ENCODE measurements at places on chromosomes 3 and 15.

GRCh38 chr3:138493804-138494606 is 59.6 kb downstream of the ESYT3 start:
- DNase-seq, result no peak

GRCh38 chr15:42133356-42133755 is 23.1 kb downstream of the PLA2G4F start:
- DNase-seq, result no peak

DNA sequence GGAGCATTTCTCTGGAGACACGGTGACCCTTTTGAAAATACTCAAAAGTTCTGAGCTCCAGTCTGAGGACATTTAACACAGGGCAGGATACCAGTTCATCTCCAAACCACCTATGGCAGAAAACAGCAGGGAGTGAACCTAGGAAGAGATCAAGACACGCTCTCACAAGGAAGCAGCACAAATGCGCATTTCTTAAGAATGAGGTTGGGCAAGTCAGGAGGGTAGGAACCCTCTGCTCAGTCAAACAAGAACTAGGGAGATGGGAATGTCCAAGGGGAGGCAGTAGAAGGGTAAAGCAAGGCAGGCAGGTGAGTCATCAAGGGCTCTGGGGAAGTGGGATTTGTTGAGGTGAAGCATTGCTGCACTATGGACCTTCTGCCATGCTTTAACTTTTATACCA is 60.3 kb upstream of the PSMD6 start:
- DNase-seq, result no peak

GRCh38 chr3:172268425-172268824 is 179.8 kb downstream of the GHSR start:
- DNase-seq, result no peak

DNA sequence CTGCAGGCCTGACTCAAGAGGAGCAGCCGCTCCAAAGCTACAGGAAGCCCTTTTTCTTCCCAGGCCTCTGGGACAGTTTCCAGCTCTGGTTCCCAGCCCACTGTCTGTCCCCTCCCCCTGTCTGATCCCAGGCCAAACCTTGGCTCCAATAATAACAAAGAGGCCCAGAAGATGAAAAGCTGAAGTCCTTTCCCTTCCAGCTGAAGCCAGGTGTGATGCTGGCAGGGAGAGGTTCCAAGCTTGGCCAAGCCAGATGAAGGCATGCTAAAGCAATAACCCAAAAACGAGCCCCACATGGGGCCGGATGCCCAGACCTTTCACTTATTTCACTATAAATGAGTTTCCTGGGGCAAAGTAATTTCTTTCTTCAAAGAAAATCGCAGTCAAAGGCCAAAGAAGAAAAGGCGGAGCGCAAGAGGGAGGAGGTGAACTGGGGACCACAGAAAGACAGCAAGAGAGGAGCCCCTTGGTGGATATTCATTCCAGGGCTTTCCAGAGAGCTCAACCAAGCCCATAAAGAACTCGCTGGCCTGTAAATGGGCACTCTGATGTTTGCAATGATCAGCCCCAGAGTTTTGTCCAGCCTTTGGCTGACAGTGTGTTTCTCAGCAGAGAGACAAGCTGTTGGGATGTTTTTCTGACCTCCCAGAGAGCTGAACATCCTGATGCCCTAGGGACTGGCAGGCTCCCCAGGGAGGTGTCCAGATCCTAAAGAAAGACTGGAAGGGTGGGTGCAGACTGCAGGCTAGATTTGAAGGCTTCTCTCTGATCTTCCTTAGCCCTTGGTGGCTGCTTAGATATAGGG is 157.6 kb downstream of the UACA start:
- DNase-seq, result peak; percentile 22

DNA sequence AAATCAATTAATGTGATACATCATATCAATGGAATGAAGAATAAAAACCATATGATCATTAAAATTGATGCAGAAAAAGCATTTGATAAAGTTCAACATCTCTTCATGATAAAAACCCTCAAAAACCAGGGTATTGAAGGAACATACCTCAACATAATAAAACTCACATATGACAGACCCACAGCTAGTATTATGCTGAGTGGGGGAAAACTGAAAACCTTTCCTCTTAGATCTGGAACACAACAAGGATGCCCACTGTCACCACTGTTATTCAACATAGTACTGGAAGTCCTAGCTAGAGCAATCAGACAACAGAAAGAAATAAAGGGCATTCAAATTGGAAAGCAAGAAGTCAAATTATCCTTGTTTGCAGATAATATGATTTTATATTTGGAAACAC is 30.5 kb downstream of the CCK start:
- no peak for DNase-seq

- no peak for DNase-seq
Observed at GRCh38 chr15:76201536-76202255, 109.6 kb downstream of the ETFA start.

DNA sequence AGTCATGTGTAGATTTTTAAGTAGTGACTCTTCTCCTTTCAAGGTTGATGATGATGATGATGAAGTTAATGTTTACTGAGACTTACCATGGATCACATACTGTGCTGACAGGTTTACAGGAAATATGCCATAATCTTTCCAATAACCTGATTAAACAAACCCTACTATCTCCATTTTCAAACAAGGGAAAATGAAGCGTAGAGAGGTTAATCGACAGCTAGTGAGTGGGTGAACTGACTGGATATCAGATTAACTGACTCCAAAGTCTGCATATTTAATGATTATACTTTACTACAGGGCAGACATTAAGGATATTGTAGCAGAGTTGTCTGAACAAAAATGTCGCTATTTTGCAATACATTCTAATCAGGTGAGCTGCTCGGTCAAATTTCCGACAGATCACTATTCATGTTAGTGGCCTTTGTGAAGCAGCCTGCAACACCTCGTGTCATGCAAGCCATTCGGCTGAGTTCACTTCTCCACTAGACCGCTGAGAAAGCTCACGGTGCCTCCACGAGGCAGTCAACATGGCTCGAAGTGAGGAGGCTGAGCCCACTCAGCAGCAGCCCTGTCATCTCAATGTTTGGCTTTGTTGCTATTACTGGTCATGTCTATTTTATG is 264.2 kb downstream of the NFKBIZ start:
- peak; percentile 88 for DNase-seq

GRCh38 chr15:96564546-96564945 is 234.0 kb downstream of the NR2F2 start:
- no peak for DNase-seq

- DNase-seq, result no peak
Observed at GRCh38 chr3:177356952-177357351, 159.7 kb upstream of the TBL1XR1 start.

GRCh38 chr3:25581823-25582222 is 82.9 kb downstream of the TOP2B start:
- DNase-seq, result no peak

DNA sequence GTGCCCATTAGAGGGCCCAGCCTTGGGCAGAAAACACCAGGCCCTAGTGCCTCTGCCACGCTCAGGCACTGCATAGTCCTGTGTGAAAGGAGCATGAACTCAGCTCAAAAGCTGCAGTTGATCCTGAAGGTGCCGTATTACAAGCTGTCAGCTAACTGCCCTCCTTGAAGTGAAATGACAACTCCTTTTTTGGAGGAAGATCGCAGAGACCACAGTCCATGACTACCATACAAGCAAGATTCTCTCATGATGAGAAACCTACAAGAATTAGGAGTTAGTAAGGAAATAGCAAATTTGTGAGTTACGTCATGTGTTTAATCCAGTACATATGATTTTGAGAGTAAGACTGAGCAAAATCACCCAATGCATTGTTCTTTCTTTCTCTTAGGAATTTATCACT is 513.9 kb upstream of the NR2F2 start:
- no peak for DNase-seq

DNA sequence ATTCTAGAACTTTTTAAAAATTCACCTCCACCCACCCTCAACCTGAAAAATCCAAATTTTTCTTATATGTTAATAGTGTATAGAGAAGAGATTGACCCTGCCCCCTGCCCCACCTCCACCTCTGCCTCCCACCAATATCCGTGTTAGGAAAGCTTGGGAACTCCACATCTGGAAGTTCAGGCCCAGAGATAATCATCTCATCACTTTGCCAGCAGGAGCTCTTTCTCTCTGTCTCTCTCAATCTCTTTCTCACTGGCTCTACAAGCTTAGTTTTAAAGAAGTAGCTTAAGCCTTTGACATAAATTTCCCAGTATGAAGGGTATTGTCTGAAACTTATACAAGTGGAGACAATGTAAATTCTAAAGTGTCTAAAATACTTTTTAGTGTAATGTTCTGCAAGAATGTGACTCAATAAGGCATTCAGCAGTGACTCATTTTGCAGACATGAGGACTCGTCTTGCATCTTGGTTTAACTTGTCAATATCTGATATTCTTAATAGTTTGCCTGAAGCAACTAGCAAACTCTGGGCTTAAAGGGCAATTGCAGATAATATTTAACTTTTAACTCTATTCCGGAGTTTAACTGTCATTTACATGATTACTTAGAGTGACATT is 299.8 kb upstream of the EPHA3 start:
- no peak for DNase-seq

GRCh38 chr3:112653881-112654300 is 12.9 kb upstream of the CCDC80 start:
- no peak for DNase-seq

GRCh38 chr15:48702569-48703236 is 57.2 kb upstream of the FBN1 start:
- no peak for DNase-seq

DNA sequence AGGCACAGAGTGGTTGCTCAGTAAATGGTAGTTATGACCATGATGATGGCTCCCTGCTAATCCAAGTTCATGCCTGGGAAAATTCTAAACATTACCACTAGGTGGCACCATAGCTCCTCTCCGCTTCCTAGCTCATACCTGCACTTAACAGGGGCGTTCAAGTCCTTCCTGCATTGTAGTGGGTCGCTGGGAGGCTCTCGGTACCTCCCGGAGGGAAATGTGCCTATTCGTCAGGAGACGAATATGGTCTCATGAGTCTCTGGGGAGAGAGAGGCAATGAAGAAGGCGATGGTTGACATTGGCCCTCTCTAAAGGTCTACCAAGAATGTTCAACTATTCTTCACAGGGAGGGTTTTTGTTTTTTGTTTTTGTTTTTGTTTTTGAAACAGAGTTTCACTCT is 10.9 kb downstream of the MESP1 start:
- DNase-seq, result peak; percentile 81

- no peak for DNase-seq
Observed at GRCh38 chr3:194738254-194739093, 52.8 kb downstream of the FAM43A start.

- no peak for DNase-seq
Observed at GRCh38 chr15:78715930-78716329, 74.9 kb upstream of the CHRNB4 start.

DNA sequence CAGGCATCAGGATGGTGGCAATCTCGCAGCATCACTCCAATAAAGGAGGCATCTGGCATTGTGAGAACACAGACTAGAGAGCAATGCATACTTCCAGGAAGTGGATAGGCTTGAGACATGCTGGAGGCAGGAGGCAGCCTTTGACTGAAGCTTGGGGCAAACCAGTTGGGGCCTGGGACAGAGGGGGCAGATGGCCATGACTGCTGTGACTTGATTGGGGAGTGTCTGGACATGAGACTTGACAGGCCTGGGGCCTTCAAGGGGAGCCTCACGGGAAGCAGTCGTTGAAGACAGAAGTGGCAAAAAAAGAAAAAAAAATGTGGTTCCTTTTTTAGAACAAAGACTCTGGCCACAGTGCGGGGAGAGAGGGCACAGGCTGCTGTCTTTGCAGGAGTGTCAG is 44.7 kb upstream of the CHRNA7 start:
- DNase-seq, result no peak

- DNase-seq, result peak; percentile 74
Observed at GRCh38 chr15:62742409-62743171, 300.0 kb upstream of the TPM1 start.

DNA sequence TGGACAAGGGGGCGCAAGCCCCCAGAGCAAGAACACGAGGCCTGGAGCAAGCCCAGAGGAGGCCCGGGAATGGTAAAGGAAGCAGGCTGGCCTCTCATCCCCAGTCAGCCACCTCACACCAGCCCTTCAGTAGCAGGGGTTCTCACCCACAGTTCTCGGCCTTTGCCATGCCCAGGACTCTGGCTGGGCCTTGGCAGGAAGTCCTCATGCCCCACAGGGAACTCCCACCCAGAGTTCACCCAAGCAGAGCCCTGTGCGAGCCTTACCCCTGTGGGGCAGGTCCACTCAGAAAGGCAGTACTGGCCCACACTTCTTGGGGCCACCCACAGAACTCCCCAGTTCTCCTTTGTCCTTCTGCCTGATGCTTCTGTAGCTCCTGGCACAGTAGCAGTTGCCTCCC is 30.3 kb downstream of the CYP11A1 start:
- DNase-seq, result no peak

DNA sequence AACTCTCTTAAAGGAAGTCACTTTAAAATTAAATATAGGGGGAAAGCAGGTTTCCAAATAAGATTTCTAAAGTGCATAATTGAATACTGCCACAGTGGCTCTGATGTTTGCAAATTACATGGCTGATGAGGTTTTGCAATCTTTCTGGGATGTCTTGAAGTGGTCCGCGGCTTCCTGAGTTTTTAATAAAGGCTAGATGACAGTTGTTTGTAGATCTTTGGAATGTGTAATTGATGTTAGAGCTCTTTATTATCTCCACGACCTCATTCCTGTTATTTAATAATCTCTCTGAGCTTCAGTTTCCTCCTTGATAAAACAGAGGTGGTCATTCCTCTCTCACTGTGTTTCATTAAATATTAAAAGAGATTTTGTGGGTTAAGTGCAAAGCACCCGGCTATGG is 27.0 kb upstream of the CEMIP start:
- DNase-seq, result no peak

- DNase-seq, result no peak
Observed at GRCh38 chr3:2198776-2199279, 100.2 kb downstream of the CNTN4 start.

DNA sequence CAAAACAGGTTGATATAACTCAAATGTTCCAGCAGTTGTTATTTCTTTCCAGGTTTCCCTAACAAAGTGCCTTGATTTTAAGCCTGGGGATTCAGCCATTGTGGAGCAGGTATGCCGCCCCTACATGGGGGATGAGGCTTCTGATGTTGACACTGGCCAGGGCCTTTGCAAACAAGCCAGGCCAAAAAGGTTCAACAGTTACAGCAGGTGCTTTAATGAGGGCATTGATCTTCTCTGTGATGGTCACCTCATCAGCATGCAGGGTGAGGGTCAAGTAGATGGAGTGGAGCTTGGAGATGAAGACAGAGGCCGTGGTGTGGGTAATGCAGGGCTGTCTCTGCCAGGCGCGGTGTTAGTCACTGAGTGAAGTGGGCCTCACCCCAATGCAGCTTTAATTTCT is 22.6 kb upstream of the EHHADH start:
- DNase-seq, result no peak

GRCh38 chr15:27757052-27757451 is 342.1 kb downstream of the OCA2 start:
- DNase-seq, result no peak

- no peak for DNase-seq
Observed at GRCh38 chr15:27448986-27449385, 478.0 kb downstream of the GABRG3 start.

GRCh38 chr3:108728934-108729333 is 28.3 kb downstream of the RETNLB start:
- DNase-seq, result no peak

DNA sequence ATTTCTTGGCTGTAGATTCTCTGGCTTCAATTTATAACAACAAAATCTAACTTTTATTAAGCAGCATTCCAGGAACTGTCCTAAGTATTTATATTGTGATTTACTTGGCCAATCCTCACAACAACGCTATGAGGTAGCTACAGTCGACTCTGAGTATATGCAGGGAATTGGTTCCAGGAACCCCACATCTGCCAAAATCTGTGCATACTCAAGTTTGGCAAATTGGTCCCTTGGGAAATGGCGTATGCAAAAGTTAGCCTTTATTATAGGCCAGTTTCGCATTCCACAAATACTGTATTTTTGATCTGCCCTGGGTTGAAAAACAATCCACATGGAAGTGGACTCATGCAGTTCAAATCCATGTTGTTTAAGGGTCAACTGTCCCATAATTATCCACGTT is 53.9 kb downstream of the RAP2B start:
- no peak for DNase-seq

All from small intestine (tissue), 16 donors.